ENCODE measurements at places on chromosomes 5 and 9. TPM values are rescaled to one million over a fixed set of nuclear protein-coding genes. Genes with fewer than 3 reads are reported as not detected.

- no peak for DNase-seq
Observed at GRCh38 chr5:41925555-41925951, 472 bp downstream of the FBXO4 start.

DNA sequence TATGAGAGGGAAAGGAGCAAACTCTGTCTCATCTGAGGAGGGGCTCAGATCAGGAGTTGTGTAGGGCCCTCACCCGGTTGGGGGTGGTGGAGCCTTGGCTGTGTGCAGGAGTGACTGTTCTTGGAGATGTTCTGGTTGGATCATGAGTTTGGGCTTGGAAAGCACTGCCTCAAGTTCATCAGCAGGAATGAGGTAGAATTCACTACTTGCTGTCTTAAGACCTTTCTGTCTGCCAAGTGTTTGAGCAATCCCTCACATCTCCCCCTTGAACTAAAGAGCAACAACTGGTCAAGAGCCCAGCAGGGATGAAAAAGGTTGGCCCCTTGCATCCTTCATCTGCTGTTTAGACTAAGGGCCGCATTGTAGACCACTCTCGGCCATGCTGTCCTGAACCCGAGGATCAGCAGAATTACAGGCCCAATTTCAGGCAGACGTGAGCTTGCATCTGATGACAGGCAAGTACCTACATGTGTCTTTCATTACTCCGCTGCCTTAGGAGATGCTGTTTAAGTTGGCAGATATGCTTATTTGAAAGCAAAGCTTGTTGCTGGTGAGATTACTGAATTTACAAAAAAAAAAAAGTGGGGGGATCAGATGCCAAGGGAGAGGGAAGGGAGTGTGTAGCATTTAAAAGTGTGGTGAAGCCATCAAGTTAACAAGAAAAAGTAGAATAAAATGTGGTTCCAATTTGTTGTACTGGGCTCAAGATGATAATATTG is 36.4 kb downstream of the PIK3R1 start:
- peak; percentile 26 for DNase-seq

DNA sequence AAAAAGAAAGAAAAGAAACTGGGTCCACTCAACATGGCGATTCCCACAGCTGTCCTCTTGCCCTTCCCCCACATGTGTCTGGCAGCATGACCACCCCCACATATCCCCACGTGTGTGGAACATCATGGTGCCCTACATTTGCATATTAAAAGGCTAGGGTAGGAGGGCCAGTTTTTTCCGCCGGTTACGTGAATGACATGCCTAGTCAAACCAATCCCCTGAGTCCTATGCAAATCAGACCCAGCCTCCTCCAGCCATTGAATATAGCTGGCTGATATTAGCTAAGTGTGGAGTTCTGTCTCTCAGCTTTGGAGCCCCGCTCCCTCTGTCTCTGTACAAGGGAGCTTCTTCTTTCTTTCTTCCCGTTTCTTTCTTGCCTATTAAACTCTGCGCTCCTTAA is 33.0 kb upstream of the CCDC112 start:
- peak; percentile 14 for DNase-seq

GRCh38 chr5:125140220-125140619 is 393.8 kb upstream of the ZNF608 start:
- DNase-seq: no peak

GRCh38 chr9:99070681-99071080 is 34.2 kb upstream of the TGFBR1 start:
- no peak for DNase-seq

DNA sequence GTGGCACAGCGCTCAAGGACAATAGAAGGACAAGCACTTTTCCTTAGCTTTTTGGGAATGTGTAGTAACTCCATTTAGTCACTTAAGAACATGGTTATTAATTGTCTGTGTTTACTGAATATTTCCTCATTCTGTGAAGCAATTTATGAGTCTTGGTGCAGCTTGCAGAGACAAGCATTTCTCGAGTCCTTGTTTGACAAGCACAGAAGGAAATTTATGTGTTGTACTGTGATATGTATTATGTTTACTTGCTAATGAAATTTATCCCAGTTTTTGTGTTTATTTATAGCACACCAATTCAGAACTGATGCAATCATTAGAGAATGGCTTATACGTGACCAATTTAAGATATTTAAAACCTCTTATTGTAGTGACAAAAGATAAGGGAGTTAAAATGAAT is 168.6 kb downstream of the PRELID2 start:
- no peak for DNase-seq

- DNase-seq: no peak
Observed at GRCh38 chr5:219991-220390, 1.9 kb downstream of the SDHA start.

DNA sequence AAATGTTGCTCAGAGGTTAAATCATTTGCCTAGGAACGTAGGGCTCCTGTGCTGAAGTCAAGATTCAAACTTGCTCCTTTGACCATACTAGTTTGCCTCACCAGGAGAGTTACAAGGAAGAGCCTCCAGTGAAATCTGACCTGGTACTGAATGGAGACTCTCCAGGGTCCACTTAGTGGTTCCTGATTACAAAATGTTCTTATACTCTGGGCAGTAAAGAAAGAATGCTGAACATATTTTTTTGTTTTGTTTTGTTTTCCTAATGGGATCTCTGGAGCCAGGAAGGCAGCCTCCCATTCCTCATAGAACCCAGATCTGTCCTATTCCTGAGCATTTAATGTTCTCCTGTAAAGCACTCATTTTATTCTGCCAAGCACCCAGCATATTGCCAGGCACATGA is 256.5 kb upstream of the CLINT1 start:
- DNase-seq: no peak

DNA sequence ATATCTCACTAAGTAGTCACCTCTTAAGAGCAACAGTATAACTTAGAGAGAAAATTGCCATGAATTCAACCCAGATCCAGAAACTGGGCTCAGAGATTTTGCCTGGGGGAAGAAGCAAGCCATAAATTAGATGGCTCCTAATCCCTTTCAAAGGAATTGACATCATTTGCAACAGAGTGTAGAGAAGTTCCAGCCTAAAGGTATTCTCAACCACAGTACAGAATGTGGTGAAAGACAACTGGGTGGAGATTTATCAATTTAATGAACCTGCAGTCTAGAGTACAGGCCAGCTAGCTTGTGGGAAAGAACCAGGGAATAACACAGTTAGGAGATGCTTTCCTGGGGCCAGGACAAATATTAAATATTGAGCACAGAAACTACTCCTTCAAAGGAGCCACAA is 39.6 kb downstream of the CDKL3 start:
- DNase-seq: no peak

IFNA2 gene
- total RNA-seq: not detected

NAIP gene
- 33.5 TPM for total RNA-seq

N4BP3 gene
- 0.80 TPM for total RNA-seq

LAMC3 gene
- total RNA-seq: 0.82 TPM
